Fibroblast of the aortic adventitia (primary cell): ENCODE measurements at places on chromosomes 2 and 18.

GRCh38 chr2:159168707-159169106, 117.8 kb downstream of the WDSUB1 start:
- DNase-seq = peak; percentile 26

- DNase-seq = no peak
Measured at GRCh38 chr2:233818639-233819621, 35.4 kb downstream of the HJURP start.

GRCh38 chr18:55322178-55322735, 265.7 kb downstream of the TCF4 start:
- peak; percentile 96 for DNase-seq

- no peak for DNase-seq
Measured at GRCh38 chr2:37456479-37456878, 112.0 kb downstream of the QPCT start.

DNA sequence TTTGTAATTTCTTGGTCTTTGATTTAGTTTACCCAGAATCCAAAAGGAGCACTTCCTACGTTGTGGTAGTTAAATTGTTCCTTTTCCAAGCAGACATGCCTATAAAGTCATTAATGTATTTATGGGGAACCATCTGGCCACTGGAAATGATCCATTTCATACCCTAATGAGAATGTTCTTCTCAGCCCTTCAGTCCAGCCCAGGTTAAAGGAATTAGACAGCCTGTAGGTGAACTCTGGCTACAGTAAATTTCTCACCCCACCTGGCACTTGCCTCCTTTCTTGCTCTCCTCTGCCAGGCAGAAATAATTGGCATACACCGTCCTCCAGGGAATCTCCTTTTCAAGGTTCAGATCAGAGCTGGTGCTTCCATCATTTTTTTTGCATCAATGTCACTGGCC, 121.1 kb downstream of the SETBP1 start:
- DNase-seq = no peak

DNA sequence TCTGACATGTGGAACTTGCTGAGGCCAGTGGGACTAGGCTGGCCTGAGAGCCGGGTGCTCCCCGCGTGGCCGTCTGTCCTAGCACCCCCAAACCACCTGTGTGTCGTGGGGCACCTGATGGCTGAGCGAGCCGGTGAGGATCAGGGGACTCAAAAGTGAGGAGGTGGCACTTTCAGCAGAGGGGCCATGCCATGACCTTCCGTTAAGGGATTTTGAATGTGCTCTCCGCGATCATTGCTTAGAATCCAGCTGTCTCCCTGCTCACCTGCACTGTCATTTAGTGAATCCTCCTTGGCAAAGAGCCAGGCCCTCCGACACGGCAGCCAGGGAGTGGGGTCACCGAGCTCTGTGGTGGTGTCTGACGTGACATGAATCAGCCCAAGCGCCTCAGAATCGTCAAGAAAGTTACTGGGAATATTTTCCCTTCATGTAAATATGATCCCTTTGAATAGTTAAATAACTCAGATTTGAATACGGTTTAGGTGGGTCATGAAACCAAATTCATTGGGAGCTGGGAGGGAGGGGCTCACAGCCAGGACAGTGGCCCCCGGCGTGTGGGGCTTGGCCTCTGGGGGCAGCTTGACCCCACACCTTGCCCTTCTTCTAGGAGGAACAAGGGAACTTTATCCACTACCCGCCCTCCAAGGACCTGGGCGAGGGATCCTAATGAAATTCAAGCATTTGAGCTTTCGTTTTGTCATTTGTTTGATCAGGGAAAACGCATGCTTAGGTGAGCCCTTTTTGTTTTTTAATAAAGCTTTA, 9.5 kb downstream of the NFATC1 start:
- DNase-seq = no peak

- DNase-seq = no peak
Measured at GRCh38 chr18:27008575-27008974, 143.1 kb upstream of the AQP4 start.

DNA sequence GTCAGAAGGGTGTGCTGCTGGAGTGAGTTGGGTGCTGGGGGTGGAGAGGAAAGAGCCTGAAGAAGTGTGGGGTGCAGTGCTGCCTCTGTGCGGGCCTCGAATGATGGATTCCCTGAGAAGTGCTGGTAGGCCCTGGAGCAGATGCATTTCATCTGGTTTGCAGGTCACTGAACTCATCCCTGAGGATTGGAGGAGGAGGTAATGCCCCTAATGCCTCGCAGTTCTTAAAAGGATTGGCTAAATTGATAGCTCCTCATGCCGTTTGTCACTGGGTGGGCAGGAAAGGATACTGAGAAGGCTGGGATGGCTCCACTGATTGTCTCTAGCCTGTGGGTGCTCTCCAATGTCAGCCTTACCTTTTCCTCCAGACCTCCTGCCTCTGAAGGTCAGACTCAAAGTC, 74.1 kb downstream of the CTIF start:
- no peak for DNase-seq

- no peak for DNase-seq
Measured at GRCh38 chr2:137525641-137526190, 438.6 kb upstream of the HNMT start.

GRCh38 chr2:233422649-233423551, 68.6 kb downstream of the DGKD start:
- DNase-seq = no peak

GRCh38 chr18:78725426-78725825, 254.2 kb upstream of the SALL3 start:
- DNase-seq = no peak

DNA sequence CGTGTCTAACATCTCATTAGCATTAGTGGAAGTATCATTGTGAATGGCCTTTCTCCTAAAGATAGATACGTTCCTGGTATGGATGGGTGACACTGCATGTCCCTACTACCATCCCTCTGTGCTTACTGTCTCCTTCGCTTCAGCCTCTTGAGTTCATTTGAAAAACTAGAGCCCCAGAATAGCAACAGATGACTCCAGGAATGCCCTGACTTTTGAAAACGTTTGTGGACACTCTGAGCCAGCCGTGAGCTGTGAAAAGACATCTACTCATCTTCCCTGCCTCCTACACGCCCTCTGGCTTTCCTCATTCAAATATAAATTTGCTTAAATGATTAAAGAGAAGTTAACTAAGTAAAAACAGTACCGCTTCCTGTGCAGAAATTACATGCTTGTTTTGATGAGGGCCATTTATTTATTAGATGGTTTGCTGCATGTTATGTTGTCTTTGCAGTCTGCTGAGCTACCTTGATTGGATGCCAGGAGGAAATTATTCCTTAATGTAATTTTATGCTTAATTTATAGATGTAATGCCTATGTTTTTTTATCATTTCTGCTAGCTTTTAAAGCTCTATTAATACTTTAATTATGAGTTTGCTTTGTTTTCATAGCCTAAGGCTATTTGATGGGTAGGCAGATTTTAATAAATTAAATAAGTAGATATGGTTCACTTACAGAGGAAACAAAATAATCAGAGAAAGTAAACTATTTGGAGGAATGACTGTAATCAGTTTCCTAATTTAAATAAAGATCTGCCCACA, 32.1 kb upstream of the MYO3B start:
- DNase-seq = no peak
